Hypothalamus (tissue), 51 donors: ENCODE measurements at places on chromosomes 7 and 10.

DNA sequence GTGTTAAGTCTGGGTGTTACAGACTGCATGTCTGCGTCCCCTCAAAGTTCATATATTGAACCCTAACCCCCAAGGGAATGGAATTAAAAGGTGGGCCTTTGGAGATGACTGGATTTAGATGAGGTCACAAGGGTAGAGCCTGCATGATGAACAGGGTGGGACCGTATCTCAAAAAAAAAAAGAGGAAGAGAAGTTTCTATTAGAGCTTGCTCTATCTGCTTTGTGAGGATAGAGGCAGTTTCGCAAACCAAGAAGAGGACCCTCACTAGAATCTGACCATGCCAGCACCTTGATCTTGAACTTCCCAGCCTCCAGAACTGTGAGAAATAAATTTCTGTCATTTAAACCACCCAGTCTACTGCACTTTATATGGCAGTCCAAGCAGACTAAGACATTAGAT, 1.4 kb downstream of the KIN start:
- DNase-seq = no peak

DNA sequence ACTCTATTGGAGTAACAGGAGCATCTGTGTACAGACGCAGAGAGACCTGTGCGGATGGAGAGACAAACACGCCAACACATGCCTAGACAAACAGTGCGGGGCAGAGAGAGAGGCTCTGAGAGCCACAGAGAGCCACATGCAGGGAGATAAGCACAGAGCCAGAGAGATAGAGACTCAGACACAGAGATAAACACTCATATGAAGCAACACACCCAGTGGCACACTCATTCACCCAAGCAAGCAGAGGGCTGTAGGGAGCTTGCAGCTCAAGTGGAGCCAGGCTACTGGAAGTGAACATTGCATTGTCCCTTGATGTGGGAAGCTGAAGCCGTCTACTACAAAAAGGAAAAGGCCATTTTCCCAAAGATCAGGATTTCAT, 46.6 kb upstream of the PODXL start:
- no peak for DNase-seq

- no peak for DNase-seq
Measured at GRCh38 chr7:66050990-66051448, 24.6 kb upstream of the ASL start.

- DNase-seq = no peak
Measured at GRCh38 chr7:155377838-155378579, 79.9 kb upstream of the EN2 start.

DNA sequence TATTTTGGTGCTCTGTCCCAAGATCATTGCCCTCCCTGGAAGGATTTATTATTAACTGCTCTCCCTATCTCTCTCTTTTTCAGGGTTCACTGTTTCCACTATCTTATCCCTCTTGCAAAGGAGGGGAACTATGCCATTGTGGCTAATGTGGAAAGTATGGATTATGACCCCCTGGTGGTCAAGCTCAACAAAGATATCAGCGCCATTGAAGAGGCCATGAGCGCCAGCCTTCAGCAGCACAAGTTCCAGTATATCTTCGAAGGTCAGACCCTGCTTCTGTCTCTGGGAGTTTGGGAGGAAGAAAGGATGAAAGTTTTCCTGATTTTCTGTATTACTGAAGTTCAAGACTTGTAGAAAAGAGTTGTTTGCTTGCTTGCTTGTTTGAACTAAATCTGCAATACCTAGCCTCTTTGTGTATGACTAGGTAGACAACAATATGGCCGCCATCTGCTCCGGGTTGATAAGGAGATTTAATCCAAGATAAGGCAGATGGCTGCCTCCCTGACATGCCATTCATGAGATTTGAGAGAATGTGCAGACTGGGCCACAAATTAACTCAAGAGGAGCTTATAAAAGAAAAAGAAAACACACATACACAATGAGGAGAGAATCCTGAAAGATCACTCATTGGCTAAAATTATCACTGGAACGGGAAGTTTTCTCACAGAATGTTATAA, 122.2 kb upstream of the LRGUK start:
- no peak for DNase-seq

- no peak for DNase-seq
Measured at GRCh38 chr7:21948887-21949540, 3.3 kb upstream of the CDCA7L start.

DNA sequence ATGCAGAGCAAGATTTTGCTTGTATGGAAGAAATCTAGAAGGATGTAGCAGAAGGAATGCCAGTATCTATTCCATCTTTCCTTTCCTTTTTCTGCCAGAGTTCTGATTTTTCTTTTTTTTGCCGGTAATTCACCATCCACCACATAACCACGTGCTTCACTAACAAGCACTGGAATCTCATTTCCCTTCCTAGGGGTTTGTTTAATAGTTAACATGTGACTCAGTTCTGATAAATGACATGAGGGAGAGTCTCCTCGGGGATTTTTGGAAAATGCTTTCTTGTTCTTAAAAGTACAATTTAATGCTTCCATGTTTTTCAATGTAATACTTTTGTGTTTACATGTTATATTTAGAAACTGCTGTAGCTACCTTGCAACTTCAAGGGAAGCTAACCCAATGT, 590.2 kb downstream of the SH2D4B start:
- no peak for DNase-seq

- DNase-seq = no peak
Measured at GRCh38 chr7:112130729-112131410, 75.3 kb downstream of the DOCK4 start.

DNA sequence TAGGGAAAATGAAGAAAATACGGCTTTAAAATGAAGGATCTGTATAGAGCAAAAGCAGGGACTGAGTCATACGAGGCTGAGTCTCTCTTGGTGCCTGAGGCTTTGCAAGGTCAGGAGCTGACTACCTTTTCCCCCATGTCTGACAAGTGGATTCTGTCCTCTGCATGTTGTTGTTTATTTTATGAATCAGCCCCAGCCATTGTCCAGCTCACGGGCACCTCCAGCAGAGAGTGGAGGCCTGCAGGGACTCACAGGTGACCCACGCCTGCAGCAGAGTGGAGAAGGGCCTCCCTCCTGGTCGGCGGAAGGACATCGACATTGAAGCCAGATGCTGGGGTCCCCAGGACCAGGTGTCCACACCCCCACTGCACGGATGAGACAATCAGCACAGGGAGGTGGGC, 233.9 kb downstream of the WDR37 start:
- DNase-seq = no peak

GRCh38 chr7:157751406-157751805, 414.6 kb downstream of the DNAJB6 start:
- no peak for DNase-seq

- no peak for DNase-seq
Measured at GRCh38 chr10:72016608-72017300, 52.6 kb downstream of the CHST3 start.

DNA sequence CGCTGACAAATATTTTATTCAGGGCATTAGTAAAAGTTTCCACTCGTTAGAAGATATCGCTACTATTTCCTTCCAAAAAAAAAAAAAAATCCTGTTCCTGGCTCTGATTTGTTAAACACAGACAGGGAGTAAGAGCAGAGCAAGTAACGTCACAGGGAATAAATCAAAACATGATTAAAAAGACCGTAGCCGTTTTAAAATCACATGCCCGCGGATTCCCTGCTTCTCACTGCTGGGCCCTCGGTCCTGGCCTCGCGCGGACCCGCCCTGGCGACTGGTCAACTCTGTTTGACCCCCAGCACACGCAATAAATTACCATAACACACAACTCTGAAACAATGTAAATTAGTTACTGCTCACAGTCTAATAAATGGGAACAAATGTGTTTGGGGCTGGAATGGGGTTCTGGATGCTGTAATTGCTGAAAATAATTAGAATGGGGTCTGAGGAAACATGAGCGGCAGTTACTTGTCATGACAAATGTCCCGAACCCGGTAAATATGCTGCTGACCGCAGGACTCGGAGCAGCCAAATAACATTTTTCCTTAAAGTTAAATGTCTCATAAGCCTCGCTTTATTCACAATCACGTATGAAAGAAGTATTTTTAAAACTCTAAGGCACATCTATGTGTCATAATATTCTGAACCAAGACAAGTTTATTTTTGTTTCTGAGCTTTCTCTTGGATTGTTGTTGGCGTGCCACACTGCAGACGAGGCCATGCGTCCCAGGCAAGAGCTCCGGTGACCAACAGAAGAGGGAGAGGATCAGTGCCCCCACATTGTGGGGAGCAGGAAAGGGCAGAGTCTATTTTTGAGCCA, 17.9 kb downstream of the EBF3 start:
- no peak for DNase-seq

- DNase-seq = no peak
Measured at GRCh38 chr7:112869111-112869774, 79.0 kb upstream of the TMEM168 start.

- DNase-seq = no peak
Measured at GRCh38 chr10:96377816-96378294, 19.1 kb upstream of the OPALIN start.

- no peak for DNase-seq
Measured at GRCh38 chr10:11516431-11516746, 95.1 kb downstream of the USP6NL start.

GRCh38 chr10:121036431-121036830, 185.3 kb downstream of the WDR11 start:
- DNase-seq = no peak

DNA sequence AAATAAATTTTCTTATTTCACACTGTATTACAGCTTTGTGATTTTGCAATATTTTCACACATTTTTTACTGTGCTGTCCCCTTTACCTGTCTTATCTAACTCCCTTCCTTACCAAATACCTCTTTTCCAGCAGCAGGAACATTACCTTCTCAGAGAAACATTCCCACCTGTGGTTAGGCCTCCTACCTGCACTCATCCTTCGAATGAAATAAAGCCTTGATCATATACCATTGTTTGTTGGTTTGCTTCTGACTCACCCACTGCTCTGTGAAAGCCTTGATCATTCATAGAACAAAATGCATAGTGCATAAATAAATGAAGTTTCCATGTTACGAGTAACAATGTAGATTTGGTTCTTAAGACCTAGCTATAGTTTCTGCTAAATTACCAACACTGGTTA, 256.3 kb downstream of the ARL4A start:
- DNase-seq = no peak

GRCh38 chr10:102175415-102175814, 23.2 kb downstream of the NOLC1 start:
- no peak for DNase-seq

- DNase-seq = no peak
Measured at GRCh38 chr10:58826694-58827093, 314.0 kb downstream of the BICC1 start.

DNA sequence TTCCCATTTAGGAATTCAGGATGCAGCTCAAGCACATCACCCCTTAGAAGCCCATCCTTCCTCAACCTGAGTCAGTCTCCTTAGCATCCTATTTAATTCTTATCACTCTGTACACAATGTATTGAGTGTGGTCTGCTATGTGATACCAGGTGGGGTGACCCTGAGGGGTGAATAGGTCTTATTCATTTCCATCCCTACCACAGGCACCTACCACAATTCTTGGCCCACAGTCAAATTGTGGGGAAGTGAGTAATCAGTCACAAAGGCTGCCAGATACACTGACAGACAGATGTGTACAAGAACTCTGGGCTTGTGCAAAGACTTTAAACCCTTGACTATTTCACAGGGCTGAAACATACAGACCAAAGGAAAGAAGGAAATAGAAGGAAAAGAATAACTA, 560.5 kb downstream of the PARD3 start:
- no peak for DNase-seq

- DNase-seq = no peak
Measured at GRCh38 chr10:69761320-69761719, 40.4 kb upstream of the COL13A1 start.

- no peak for DNase-seq
Measured at GRCh38 chr10:58743466-58744115, 230.9 kb downstream of the BICC1 start.

GRCh38 chr10:116477986-116478664, 50.5 kb downstream of the PNLIPRP3 start:
- DNase-seq = no peak

- no peak for DNase-seq
Measured at GRCh38 chr10:5195727-5196374, 786 bp upstream of the AKR1C4 start.
